ENCODE measurements at places on chromosomes 5 and 9.

- no peak for DNase-seq
Measured at GRCh38 chr5:137856916-137857862, 10.5 kb upstream of the MYOT start.

- DNase-seq = no peak
Measured at GRCh38 chr9:90368928-90369327, 273.7 kb downstream of the DIRAS2 start.

DNA sequence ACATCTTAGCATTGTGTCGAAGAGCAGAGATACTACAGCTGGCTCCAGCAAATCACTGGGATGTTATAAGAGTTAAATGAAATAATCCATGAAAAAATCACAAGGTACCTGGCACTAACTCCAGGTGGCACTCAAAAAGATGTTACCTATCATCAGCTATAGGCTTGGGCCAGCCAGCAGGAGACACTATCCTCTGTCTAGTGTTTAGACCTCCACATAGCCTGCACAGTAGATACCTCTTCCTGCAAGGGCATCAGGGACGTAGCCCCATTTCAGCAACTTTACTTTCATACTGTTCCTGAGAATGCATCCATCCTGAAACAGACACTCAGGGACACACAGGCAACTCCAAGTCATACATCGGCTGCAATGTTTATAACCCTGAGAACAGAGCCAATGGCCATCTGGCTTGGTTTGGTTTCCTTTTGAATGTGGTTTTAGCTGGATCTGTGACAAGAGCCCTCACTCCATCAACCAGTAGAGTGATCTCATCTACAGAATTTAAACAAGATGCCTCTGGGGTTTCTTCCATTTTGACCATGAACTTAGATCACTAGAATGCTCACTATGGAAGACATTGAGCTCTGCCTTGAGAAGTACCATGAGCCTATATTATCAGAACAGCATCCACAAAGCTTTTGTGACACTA is 69.9 kb downstream of the TLE1 start:
- DNase-seq = peak; percentile 76

GRCh38 chr9:124758061-124758460 is 13.1 kb downstream of the NR6A1 start:
- DNase-seq = no peak

- no peak for DNase-seq
Measured at GRCh38 chr9:126681336-126681735, 67.6 kb downstream of the LMX1B start.

GRCh38 chr9:94768766-94769165 is 42.3 kb downstream of the AOPEP start:
- no peak for DNase-seq

GRCh38 chr9:122236681-122237080 is 7.9 kb upstream of the LHX6 start:
- DNase-seq = no peak

GRCh38 chr5:150224483-150225027 is 34.7 kb downstream of the SLC6A7 start:
- no peak for DNase-seq

- no peak for DNase-seq
Measured at GRCh38 chr9:77575785-77576184, 72.3 kb downstream of the GNA14 start.

DNA sequence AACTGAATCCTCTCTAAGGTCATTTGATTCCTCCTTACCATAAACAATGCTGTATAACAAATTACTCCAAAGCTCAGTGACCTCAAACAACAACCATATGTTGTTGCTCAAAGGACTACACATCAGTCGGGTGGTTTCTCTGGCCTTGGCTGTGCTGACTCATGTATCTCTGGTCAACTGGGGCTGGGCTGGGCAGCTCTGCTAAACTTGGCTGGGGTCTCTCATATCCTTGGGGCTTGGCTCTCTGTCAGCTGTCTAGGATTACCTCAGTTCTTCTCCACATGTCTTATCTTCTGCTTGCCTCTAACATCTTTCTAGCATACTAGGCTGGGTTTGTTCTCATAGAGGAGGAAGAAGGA is 86.4 kb downstream of the GALNT10 start:
- DNase-seq = peak; percentile 67

- no peak for DNase-seq
Measured at GRCh38 chr5:67021031-67021430, 175.6 kb downstream of the CD180 start.

- DNase-seq = peak; percentile 90
Measured at GRCh38 chr9:115694014-115694413, 459.6 kb upstream of the PAPPA start.

DNA sequence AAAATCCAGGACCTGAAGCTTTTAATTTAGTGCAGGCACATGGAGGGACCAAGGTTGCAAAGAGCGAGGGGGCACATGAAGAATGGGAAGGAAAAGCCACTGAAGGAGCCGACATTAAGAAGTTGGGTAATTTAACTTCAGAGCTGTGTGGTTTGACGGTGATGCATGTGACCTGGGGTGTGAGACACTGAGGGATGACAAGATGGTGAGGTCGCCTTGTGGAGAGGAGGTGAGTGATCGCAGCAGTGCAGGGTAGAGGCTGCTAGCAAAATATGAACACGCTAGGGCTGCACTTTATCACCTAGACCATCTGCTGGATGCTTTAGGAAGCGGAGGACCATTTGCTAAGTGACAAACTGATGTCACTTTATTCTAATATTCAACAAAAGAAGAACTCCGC is 339.0 kb upstream of the KIF2A start:
- no peak for DNase-seq

DNA sequence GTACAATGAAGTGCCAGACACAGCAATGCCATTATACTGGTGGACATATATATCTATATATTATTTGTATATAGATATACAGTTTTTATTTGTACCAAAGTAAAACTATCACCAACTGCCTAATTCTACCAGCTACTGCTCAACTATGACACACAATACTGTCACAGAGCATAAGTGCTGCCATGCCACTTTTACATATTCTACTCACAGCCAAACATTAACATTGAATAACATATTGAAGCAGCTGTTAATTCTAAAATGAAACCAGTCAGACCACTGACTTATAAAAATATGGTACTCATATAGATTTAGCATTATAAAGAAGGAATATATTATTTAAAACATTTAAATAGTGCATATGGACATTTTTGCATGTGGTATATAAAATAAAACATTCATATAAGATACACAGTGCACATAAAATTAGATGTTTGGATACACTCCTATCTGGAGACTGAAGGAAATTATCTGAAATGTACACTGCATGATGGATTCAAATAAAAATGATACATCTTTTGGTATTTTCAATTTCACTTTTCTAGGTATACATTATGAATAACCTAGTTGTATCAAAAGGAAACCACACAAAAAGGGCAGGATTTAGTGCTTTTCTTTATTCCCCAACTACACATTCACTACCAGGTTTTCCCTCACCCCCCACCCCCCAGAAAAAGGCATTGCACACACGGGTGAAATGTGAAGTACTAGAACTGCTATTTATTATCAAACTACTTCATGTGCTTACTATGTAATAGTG is 48.9 kb downstream of the PKD2L2 start:
- DNase-seq = no peak

DNA sequence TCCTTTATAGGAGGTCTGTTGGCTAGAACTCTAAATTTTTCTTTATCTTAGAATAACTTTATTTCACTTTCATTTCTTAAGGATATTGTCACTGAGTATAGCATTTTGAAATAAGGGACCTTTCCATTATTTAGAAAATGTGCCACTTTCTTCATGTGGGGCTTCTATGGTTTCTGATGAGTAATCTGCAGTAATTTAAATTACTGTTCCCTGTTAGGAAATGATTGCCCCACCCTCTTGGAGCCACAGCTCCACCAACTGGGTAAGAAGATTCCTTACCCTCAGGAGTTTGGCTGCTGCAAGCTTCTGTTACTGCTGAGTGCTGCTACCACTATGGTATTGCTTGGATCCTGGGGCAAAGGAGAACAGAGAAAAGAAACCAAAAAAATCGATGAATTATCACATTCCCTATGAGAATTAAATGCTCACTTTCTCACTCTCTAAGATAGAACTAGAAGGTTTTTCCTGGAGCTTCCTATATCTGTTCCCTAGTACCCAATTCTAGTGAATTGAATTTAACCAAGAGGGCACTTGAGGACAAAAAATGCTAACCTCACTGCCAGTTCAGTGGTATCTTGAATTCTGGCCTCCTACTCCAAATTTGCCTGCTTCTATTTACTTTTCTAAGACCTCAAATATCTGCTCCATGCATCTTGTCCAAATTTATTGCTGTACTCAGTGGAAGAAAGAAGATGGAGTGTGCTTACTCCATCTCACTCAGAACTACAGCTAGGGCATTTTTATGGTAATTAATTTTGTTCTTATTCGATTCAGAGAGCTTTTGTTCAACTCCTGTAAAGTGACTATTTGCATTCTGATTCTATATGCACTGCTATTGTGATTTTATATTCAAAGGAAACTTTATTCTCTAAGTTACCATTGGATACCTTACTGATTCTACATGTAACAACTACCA is 2111.3 kb downstream of the MAT2B start:
- no peak for DNase-seq

- no peak for DNase-seq
Measured at GRCh38 chr9:80787636-80788035, 901.7 kb downstream of the TLE1 start.

- no peak for DNase-seq
Measured at GRCh38 chr5:15023846-15024245, 152.3 kb upstream of the ANKH start.

- no peak for DNase-seq
Measured at GRCh38 chr5:59598547-59598874, 295.0 kb downstream of the PDE4D start.

DNA sequence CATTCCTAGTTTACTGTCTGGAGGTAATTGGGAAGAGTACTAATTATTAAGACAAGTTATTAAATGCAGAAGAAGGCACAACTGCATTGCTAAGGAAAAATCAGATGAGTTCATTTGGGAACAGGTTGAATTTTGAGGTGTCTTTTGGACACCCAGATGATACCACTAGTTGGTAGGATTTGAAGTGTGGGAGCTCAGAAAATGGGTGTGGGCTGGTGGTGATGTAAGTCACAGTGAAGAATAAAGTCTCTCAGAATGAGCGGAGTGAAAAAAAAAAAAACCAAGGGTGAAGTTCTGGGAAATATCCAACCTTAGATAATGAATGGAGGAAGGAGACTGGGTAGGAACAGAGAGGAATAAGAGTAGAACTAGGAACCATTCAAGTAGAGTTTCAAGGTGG is 35.6 kb upstream of the MYORG start:
- DNase-seq = no peak

DNA sequence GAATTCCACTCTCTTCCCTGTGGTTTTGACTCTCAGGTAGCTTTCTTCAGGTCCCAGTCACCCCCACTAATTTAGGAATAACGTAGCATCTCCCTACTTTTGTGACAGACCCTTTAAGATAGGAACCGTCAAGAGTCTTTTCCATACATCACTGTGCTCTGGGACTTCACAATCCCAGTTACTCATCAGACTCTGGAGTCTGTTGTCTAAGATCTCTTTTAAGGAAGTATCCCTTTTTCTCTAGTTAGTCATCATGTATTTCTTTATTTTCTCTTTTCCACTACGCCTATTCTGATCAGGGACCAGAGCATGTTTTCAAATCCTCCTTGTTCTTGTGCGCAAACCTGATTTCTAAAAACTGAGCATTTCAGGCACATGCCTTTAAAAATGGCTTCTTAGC is 143.0 kb downstream of the GOLPH3 start:
- no peak for DNase-seq

- no peak for DNase-seq
Measured at GRCh38 chr5:81948349-81948748, 23.5 kb upstream of the ATG10 start.

GRCh38 chr5:124515497-124516245 is 230.8 kb downstream of the ZNF608 start:
- DNase-seq = no peak

All from fibroblast of skin of left biceps (primary cell).